T-helper 1 cell (primary cell): ENCODE measurements at places on chromosomes 5 and 9.

GRCh38 chr9:116370556-116370955 lies 217.0 kb downstream of the PAPPA start:
- no peak for DNase-seq

DNA sequence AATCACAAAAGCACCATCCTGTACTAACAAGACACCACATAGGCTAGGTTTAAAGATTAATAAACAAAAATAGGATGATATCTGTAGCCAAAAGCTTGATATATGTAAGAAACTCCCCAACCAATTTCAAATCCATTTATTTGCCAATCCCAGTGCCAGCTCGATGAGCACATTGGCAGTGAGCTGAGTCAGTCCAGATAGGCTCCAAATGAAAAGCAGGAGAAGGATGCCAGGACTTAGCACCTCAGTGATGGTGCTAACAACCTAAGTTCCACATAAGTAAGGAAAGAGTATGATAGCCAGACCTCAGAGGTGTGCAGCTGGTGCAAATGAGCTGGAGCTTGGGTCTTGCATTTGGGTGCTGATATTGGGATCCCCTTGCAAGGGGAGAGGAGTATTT lies 158.1 kb downstream of the SIL1 start:
- DNase-seq: no peak

GRCh38 chr5:136051486-136052220 lies 22.9 kb downstream of the TGFBI start:
- DNase-seq: no peak

GRCh38 chr5:170442391-170442790 lies 53.2 kb upstream of the KCNMB1 start:
- no peak for DNase-seq

GRCh38 chr5:128493657-128494329 lies 44.3 kb downstream of the FBN2 start:
- no peak for DNase-seq

DNA sequence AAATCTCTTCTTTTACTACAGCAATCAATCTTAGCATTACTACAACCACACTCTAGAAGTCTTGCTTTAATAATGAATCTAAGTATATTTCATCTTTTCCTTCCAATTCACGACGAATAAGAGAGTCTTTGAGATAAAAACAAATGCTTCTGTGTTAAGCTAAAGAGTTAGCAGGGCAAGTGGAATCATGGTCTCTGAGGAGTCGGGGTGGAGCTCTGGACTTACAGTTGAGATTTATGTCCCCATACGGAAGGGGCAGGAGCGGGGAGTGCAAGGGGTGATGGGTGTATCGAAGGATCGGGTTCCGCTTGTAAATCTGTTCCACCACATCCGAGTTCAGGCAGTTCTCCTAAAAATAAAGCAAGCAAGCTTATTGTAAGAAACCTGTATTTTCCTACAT lies 59.0 kb upstream of the RETREG1 start:
- no peak for DNase-seq

DNA sequence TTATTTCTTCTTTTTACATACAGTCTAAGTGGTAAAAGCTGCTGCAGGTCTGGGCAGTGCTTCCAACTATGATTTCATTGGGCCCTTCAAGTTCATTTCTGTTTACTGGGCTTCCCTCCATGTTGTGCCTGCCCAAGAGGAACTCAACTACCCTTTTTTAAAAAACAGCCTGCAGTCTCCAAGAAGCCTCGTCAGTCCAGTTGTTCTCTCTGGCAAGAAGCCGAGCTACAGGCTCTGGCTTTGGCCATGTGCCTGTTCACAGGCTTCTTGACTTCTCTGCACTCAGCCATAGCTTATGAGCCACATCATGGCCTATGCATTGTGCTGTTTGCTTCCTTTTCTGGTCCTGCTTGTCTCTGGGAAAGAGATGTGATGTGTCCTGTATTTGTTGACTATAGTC lies 119.7 kb upstream of the PJA2 start:
- no peak for DNase-seq

DNA sequence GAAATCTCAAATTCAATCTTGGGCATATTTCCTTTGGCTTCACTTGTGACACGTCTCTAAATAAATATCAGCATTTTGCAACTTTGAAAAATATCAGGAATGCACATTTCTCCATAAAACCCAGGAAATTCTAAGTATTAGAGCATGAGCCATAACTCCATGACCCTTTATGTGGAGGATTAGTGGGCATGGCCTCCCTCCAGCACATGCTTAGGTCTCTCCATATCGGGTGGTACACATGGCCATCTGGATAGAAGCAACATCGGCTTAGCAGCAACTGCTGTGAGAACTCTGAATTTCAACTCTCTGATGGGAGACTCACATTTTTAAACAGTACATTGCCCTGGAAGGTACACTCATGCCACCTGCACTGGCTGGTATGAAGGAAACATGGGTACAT lies 73.7 kb upstream of the EGFLAM start:
- DNase-seq: no peak

DNA sequence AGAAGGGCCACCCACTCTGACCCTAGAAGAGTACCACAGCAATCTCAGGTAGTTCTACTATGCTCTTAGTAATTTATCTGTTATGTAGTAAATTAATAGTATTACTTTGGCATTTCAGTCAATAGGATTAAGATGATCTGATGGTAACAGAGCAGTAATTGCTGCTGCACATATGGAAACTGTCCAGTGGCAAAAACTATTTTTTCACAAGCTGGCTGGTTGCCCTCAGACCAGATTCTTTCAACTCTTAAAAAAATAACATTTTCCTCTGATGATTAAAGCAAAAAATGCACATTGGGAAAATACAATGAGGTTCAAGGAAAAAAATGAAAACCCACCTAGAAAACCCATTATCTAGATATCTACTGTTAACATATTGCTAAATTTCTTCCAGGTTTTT lies 19.7 kb downstream of the GLRA1 start:
- no peak for DNase-seq

GRCh38 chr5:144131261-144131660 lies 39.2 kb downstream of the YIPF5 start:
- DNase-seq: no peak

GRCh38 chr9:116635908-116636307 lies 51.2 kb upstream of the TRIM32 start:
- DNase-seq: no peak

DNA sequence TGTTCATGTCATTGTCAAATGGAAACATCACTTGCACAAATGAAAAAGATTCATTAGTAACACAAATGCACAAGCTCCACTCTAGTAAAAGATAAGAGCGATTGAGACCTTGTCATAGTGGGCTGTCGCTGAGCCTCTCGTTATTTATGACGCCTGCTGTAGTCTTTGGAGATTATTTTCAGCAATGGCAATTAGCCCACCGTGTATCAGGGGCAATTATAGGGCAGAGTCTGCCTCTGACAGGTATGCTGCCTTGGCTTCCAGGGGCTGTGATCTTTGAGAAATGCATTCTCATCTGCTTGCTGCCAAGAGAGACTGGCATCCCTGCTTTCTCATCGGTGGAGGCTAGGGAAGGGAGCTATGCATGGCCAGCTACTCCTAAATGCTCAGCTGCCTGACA lies 426.8 kb upstream of the CLINT1 start:
- no peak for DNase-seq

- no peak for DNase-seq
Measured at GRCh38 chr5:34521628-34522290, 134.4 kb upstream of the RAI14 start.

- DNase-seq: no peak
Measured at GRCh38 chr5:7894860-7895259, 25.9 kb downstream of the MTRR start.
